ENCODE measurements at places on chromosomes 16 and 17.

- no peak for DNase-seq
These were observed 91.9 kb upstream of the MED13 start for GRCh38 chr17:62156949-62157348.

- DNase-seq: no peak
These were observed 12.3 kb downstream of the GLIS2 start for GRCh38 chr16:4328046-4328781.

- no peak for DNase-seq
These were observed 10.0 kb upstream of the CFDP1 start for GRCh38 chr16:75443298-75443697.

DNA sequence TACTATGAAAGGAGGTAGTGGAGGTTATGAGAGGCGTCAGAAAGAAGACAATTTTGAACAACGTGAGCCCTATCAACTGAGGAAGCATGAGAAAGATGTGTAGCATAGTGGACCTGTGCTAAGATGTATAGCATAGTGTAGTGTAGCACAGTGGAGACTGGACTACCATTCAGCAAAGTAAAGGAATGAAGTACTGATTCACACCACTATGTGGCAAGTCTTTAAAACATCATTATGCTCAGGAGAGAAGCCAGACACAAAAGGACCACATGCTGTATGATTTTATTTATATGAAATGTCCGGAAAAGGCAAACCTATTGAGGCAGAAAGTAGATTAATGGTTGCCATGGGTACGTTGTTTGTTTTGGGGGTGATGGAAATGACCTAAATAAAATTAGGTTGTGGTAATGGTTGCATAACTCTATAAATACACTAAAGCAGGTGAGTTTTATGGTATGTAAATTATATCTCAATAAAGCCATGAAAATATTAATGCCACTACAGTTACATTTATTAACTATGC lies 20.4 kb upstream of the XYLT1 start:
- DNase-seq: no peak

DNA sequence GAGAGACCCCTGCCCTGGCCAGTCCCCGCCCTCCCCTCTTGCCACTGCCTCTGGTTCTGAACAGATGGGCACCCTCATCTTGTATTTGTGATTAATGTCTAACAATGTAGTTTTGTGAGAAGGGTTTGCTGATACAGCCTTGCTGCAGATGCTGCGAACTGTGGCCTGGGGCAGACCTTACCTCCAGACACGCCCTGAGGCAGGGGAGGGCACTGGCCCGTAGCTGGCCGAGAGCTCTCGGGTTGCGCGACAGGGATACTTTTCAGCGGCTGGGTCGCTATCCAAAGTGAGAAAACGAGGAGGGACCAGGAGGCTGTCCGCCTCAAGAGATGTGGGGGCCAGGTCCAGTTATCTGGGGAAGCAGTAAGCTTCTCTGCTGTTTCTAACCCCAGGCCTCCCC lies 21.9 kb downstream of the STH start:
- DNase-seq: no peak

DNA sequence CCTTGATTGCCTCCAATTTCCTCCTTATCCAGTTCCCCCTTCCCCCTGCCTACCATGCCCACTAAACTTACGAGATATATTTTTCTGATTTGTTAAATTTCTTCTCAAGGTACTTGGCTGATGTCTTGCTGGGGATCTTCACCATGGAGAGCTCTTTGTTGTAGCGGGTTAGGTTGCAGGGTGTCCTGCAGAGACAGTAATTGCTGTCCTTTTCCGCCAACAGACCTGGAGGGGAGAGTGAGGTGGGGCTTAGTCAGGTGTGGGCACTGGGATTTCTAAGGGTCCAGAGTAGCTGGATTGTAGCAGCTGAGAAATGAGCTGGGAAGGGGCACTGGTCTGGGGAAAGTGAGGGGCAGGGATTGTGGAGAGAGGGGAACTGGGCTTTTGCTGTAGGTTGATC lies 32.1 kb downstream of the SPACA3 start:
- DNase-seq: no peak

- no peak for DNase-seq
These were observed 528.4 kb upstream of the TOM1L1 start for GRCh38 chr17:54372069-54372749.

DNA sequence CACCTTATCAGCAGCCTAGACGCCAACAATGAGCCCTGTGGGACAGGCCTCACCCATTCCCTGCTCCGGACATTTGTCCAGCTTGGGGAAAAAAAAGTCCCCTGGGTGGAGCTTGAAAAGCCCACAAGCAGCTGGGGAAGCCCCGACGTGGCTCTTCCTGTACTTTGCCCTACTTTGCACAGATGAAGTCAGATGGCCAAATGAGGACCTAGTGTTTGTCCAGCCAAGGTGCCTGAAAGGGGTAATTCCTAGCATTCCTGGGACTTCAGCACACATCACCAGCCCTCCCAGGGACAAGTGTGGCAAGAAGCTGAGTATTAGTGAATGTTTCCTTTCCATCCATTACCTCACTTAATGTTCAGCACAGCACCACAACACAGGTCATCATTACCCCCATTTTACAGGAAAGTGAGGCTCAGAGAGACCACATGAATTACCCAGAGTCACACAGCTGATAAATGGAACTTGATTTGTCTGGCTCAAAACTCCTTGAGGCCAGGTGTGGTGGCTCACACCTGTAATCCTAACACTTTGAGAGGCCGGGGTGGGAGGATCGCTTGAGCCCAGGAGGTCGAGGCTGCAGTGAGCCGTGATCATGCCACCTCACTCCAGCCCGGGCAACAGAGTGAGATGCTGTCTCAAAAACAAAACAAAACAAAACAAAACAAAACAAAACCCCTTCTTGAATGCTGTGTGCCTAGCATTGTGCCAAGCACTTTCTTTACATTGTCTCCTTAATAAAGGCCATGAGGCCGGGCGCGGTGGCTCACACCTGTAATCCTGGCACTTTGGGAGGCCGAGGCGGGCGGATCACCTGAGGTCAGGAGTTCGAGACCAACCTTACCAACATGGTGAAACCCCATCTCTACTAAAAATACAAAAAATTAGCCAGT lies 19.9 kb upstream of the PLLP start:
- no peak for DNase-seq

- DNase-seq: no peak
These were observed 23.5 kb downstream of the GSG1L start for GRCh38 chr16:28040039-28040438.

DNA sequence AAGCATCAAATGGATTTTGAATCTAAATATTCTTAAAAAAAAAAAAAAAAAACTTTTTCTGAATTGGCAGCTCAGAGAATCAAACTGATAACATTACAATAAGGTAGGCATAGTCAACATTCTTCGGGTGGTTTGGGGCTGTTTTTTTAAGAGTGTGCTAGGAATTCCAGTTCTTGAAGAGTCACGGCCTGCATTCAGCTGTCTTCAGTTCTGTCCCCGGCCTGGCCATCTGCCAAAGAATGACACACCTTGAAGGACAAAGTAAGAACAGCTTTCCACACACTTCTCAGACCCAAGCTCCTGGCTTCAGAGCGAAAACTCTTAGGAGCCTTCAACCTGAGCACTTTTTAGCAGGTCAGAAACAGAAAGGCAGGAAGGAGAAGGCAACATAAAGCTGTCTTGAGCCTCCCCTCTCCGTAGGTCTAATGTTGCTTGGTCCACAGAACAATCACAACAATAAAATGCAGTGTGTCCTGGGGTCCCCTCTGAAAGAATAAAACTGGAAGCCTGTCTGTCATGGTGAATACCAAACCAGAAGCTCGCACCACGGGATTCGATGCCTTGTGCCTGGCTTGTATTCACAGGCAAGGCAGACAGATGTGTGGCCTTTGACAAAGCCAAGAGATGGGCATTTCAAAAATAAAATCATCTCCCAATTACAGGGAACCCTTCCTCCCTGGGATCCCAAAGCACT lies 524.4 kb upstream of the ZFHX3 start:
- no peak for DNase-seq

- DNase-seq: no peak
These were observed 15.2 kb downstream of the KRT23 start for GRCh38 chr17:40922239-40922638.

DNA sequence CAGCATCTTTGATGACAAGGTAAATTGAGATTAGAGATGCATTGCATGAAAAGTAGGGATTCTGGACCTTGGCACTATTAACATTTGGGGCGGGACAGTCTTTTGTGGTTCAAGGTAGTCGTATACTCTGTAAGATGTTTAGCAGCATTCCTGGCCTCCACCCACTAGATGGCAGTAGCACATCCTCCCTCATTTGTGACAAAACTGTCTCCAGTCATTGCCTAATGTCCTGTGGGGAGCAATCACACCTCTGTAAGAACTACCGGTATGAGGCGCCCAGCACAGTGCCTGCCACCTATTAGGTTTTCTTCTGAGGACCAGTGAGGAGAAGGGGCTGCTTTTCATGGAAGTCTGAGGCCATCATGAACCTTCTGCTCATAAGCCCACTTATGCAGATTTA lies 180.8 kb downstream of the RBFOX1 start:
- no peak for DNase-seq

DNA sequence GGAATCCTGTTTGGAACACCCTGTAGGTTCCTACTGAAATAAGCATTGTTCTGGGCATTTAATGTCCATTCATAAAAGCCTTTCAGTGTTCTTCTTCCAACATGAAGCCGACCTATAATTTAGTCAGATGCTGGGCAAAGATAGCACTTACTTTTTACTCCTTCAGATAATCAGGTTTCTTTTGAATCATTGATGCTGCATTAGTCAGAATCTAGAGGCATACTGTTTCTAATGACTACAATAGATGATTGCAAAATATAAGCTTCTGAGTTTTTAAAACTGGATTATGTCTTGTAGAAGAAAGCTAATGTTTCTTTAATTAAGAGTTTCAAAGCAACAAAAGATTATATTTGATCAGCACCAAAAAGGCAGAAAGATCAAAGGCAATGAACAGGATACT lies 16.0 kb downstream of the MMD start:
- no peak for DNase-seq

All from NCI-H446 treated with DMSO at 0.1 percent for 48 hours (cell line).